Stimulated activated CD4-positive, alpha-beta T cell treated with anti-CD3 and anti-CD28 coated beads, Interleukin-15, amount 100 ng/mL, for 1 hour (primary cell): ENCODE measurements at places on chromosomes 6 and 20.

GRCh38 chr6:63745784-63746183 is 110.2 kb downstream of the PHF3 start:
- no peak for DNase-seq

DNA sequence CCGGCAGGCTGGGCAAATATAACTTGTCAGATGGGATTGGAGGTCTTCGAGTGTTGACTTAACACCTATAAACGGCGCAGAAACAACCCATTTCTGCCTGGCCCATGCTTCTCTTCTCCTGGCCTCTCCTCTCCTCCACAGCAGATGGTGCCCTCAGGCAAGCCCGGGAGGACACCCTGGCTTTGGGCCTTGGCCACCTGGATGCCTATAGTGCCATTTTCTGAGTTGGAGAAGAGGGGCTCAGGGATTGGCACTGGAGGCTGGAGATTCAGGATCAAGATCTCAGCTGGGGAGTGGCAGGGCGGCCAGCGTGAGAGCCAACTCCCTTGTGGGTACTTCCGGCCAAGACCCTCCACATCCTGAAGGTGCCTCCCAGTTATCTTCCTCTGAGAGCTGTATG is 211.9 kb upstream of the PMEPA1 start:
- no peak for DNase-seq

- no peak for DNase-seq
These were observed 6.9 kb upstream of the RSPO3 start for GRCh38 chr6:127111526-127111925.

DNA sequence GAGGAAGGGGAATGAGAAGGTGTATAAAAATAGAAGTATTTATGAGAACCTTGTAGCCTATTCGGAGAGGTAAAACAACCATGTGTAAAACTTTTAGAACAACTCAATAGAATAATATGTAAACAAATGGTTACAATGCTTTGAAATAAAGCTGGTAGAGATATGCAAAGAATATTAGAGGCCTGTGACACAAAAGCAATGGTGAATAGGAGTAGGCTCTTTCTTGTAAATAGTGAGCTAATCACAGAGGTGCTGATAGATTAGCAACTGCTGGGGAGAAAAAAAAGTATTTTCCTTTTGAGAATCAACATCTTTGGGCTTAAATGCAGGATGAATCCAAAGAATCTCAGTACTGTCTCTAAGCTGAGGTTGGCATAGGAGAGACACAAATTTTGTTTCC is 7.0 kb downstream of the TMEM200A start:
- DNase-seq = no peak

DNA sequence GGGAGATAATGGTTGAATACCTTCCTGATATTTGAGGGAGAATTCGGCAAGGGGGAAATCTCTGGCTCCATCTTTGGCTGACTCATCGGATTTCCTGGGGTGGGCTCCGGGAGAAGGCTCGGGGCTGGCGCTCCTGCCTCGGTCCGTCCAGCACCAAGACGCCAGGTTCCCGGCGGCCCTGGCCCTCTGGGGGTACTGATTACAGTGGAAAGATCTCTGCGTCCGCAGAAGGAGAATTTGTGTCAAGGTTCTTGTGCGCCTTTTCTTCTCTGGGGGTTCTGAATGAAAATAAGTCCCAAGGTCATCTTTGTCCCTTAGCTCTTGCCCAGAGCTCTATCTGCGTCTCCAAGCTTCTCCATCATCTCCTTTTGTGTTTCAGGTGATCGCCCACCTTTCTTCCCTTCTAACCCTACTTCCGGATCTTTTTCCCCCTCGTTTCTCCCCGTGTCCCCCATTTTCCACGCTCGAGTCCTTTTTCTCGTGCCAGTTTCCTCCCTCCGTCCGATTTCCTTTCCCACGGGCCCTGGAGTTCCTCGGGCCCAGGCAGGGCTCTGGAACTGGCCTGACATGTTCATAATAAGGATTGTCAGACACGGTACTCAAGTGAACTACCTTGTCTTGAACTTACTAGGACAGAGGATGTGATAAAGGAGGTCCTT is 11.6 kb downstream of the NRN1 start:
- DNase-seq = no peak
